ENCODE measurements at places on chromosomes 1 and 21.

DNA sequence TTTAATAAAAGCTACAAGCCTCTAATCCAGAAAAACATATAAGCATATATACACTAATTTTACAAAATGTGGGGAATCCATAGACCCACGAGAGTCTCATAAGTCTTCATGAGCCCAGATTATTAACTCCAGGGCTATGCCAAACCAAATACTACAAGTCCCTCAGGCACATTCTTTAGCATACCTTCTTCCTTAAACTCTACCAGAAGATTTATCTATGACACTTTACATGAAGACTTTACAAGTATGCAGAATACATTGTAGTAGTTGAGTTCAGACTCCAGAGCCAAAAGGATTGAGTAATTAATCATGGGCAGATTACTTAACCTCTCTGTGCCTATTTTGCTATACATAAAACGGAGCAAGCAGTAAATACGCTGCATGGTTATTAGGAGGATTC, 793.7 kb upstream of the ADGRL2 start:
- no peak for DNase-seq

DNA sequence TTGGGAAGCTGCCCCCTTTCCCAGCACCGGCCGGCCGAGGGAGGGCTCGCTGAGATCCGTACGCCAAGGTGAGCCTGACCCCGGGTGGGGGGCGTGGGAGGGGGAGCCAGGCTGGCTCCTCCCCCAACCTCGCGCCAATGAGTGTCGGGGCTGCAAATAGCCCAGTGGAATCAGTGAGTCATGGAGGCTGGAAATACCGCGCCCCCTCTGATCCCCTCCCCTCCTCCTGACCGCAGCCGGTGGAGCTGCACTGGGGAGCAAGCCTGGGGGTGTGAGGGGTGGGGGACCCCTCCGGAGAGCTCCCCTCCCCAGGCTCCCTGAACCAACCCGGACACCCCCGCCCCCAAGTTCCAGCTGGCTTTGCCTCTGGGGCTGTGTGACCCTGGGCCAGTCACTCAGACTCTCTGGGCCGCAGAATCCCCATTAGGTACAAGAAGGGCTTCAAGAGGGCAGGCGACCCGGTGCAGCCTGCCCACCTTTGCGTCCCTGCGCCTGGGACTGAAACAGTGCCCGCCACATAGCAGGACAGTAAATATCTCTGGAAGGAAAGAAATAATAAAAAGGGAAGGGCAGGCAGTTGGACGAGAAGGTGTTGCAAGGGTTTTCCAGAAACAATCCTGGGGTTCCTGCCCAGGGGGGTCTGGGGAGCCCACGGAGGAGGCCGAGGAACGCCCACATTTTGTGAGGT, 4.5 kb downstream of the HSPB7 start:
- peak; percentile 93 for DNase-seq

- DNase-seq: peak; percentile 94
Observed at GRCh38 chr1:203475012-203475981, at the start of gene PRELP. Gene PRELP, plus strand, starts transcription at chr1:203475806. Its CDS starts 7,379 bp downstream, at chr1:203483185.

DNA sequence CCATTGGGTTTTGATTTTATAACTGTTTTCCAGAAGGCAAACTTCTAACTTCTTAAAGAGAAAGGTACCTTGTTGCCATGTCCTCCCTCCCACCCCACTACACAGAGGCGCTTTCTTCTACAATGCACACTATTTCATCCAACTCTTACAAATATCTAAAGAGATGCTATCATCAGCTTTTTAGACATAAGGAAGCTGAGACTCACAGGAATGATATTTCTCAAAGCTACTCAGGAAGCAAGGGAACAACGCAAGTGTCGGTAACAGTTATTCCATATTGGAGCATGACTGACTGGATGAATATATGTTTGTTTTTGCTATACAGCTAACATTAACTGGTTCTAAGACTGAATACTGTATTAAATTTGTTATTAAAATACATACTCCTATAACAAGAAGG, 318.0 kb downstream of the SMYD3 start:
- no peak for DNase-seq

- DNase-seq: no peak
Observed at GRCh38 chr1:29033829-29034466, 89.8 kb downstream of the TMEM200B start.

GRCh38 chr1:6188466-6188865, 8.3 kb upstream of the CHD5 start:
- DNase-seq: no peak

DNA sequence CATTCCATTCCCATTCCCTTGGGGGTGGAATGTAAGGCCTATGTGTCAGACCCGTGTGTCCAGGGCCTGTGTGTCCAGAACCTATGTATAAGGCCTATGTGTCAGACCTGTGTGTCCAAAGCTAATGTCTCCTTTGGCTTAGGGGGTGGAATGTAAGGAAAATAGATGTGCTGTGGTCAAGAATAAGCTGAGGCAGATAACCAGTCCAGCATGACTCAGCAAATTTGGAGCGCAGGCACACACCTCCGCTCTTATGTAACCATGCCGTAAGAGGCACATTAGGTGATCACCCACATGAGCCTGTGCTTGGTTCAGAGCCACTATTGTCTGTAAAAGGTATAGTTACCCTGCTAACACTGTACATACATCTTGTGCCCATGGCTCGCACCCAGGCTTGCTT, 150.8 kb upstream of the SGIP1 start:
- no peak for DNase-seq

GRCh38 chr1:53686965-53687267, 52.0 kb downstream of the GLIS1 start:
- no peak for DNase-seq

DNA sequence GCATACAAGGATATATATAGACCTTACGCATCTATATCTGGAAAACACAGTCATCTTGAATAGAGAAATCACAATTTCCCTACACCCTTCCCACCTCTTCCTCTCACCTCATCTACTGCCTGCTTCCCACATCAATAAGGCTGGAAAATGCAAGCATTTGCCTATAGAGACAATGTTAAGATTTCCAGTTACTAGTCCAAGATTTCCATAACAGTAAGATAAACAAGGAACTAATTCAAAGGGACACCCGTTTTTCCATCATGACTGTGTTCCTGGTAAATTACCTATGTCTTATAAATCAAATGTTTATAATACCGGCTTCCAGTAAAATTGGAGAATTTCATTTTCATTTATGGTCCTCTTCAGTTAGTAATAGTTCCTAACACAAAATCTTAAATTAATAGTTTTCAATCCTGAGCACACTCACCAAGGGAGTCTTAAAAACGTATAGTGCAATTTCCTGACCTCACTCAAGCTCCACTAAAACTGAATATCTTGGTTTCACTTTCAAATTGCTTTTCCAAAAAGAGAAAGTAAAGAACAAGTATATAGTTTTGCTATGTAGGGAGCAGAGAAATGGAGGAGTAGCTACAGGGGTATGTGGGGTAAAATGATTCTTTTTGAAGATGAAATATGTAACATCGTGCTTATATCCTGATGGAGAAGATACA, 398.7 kb downstream of the PLPP3 start:
- no peak for DNase-seq

GRCh38 chr1:160520999-160521398, 2.1 kb downstream of the SLAMF6 start:
- no peak for DNase-seq

- DNase-seq: no peak
Observed at GRCh38 chr1:182215764-182216163, 154.3 kb upstream of the ZNF648 start.

DNA sequence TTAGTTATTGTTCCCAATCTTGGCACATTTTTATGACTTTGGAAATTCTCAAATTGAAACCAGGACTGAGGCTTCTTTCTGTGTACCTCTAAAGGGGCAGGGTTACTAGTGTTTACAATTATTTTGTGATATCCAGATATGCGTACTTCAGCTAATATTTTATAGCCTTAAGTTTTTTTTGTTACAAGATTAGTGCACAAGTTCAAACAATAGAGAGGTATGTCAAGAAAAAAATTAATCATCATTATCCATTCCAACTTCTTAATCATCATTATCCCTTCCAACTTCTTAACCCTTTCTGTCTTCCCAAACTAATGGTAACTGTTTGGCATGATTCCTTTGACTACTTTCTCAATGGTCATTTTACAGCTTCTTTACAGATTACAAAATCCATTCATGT, 272.9 kb upstream of the C1orf105 start:
- DNase-seq: no peak

DNA sequence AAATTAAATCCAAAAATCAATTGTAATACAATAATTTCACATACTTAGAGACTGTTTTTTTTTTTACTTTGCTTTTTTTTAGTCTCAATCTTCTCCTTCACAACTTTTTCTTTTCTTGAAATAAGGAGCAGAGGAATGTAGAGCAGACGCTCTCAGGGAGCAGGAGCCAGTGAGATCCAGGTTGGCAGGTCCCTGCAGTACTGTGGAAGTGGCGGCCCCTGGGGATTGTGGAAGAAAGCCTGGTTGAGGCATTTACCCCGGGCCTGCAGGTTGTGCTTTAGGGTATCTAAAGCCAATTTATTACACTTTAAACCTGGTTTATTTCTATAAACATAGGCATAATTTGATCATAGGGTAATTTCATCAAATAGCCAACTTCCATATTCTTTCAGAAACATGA, 748 bp upstream of the OR2AJ1 start:
- no peak for DNase-seq

GRCh38 chr1:54272134-54272533, 72.2 kb downstream of the MRPL37 start:
- DNase-seq: no peak

GRCh38 chr21:42474043-42474831, 21.8 kb downstream of the RSPH1 start:
- no peak for DNase-seq

GRCh38 chr21:43658769-43659135, 536 bp downstream of the HSF2BP start:
- DNase-seq: no peak

DNA sequence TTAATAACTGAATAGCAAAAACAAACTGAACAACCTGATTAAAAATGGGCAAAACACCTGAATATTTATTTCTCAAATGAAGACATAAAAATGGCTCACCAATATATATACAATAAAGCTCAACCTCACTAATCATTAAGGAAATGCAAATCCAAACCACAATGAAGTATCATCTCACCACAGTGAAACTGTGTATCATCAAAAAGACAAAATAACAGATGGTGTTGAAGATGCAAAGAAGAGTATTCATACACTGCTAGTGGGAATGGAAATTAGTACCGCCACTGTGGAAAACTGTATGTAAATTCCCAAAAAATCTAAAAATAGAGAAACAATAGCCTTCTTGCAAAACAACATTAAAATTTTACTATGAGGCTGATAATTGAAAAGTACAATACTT, 1660.1 kb upstream of the B3GALT2 start:
- DNase-seq: no peak

DNA sequence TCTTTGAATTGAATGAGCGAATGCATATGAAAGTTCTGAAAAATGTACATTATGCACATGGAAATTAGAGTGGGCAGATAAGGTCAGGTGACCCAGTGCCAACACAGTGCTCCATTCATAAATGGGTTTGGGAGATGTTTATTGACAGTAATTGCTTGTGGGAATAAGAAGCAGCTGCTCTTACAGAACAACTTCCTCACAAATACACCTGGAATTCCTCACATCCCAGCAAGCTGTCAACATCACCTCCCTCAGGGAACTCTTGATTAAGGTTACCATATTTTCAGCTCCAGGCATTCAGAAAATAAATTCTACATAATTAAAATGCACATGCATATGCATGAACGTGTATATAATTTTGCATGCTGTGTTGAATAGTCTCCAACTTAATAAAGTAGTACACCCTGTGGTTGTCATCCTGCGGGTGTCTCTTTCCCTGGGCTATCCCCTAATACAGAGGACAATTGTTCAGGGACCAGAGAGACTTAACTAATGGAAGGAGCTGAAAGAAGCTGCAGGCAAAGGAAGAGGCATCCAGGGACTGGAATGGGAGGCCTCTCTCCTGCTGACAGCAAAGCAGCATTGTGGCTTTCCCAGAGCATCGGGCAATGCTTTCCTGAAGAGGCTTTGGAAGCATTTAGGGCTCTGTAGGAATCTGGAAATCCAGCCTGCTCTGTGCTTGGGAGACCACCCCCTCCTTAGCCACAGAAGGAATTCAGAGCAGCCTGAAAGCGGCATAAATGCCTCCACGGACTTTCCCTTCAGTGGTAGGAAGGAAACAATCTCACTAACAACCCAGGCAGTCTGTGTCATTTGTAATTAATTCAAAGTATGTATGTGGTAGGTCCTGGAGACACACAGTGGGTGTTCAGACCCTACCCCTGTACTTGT, 55.2 kb upstream of the GNG12 start:
- no peak for DNase-seq

DNA sequence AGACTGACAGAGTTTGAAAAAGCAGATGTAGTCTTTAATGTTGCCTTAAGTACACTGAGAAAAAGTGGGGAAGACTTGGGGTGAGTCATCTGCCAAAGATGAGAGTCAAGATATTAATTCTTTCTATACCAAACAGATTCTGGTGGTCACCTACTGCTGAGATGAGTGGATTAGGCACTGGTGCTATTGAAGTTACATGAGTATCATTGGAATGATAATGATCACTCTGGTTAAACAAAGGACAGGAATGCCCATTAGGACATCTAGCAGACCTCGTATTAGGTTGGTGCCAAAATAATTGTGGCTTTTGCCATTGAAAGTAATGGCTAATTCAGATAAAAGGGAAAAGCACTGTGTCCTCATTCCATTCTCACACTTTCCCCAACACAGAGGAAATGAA, 1588.9 kb downstream of the KCNT2 start:
- no peak for DNase-seq

DNA sequence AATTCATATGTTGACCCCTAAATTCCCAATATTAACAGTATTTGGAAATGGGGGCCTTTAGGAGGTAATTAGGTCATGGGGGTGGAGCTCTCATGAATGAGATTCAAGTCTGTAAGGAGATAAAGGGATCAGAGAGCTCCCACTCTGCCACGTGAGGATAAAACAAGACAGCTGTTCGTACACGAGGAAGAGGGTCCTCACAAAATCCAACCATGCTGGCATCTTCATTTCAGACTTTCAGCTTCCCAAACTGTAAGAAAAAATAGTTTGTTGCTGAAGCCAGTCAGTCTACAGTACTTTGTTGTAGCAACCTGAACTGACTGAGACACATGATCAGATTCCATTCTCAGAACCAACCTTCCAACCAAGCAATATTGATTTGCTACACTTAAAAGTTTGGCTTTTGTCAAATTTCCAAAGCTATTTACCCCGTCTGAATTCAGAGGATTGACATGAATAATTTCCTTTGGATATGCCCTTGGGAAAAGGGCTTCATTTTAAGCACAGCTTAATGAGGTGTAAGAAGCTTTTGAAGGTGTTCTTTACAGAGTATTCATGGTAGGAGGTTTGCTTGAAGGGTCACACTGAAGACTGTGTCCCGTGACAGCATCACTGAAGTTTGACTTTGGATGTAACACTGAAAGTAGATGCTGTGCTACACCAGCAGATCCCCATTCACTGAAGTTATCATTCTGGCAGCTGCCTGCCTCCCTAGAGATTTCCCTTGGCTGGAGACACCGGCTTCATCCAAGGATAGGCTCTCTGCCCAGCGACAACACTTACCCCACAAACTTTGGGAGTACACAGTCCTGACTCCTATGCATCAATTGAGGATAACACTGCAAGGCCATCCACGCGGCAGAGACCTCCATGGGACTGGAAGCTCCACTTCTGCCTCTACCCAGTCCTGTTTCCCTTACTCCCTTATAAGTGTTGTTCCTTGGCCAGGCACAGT, 4.9 kb upstream of the OMA1 start:
- no peak for DNase-seq

All from sigmoid colon (tissue), 7 donors.